K562 (cell line): ENCODE measurements at places on chromosomes 6 and 20. TPM values are rescaled to one million over a fixed set of nuclear protein-coding genes. Genes with fewer than 3 reads are reported as not detected.

Gene TMEM74B
- 18.3 and 18.5 TPM in 2 replicates for total RNA-seq

Gene ULBP3
- total RNA-seq = 0.38 TPM in 1 of 2 replicates, not detected in the other

Gene SLC35A1
- 9.8 and 11.4 TPM in 2 replicates for total RNA-seq

Gene PAX1
- total RNA-seq = not detected in 2 replicates

Gene TPX2
- 144 and 171 TPM in 2 replicates for total RNA-seq
